ENCODE measurements at places on chromosomes 6 and 20. TPM values are rescaled to one million over a fixed set of nuclear protein-coding genes. Genes with fewer than 3 reads are reported as not detected.

Gene PTGIS
- total RNA-seq: not detected

Gene DAAM2
- 1.7 TPM for total RNA-seq

- no peak for DNase-seq
Observed at GRCh38 chr6:112286010-112286409, 31.6 kb upstream of the LAMA4 start.

GRCh38 chr20:2619961-2620595, 32.4 kb upstream of the NOP56 start:
- peak; percentile 56 for DNase-seq

DNA sequence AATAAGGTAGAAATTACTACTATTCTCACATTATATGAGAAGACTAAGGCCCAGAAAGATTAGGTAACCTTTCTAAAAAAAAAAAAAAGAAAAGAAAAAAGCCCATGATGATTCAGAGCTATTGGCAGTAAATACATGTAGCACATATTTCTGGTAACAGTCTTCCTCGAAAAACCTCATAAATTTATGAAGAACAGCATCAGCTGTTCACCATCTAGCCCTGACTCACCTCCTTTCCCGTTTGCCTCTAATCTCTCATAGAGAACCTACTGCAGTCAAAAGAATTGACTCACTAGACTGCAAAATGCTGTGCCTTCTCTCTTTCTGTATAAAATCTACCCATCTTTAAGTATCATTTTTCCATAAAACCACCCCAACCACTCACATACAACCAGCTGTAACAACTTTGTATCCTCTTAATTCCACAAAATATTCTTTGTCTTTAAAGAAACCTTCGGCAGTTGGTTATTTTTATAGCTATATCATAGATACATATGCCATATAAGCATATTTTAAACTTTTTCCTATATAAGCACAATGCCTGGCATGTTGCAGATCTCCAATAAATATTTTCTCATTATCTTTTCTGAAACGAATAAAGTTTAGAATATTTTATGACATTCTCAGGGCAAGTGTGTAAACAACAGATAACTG, 152.7 kb upstream of the ENPP5 start:
- DNase-seq: peak; percentile 81

GRCh38 chr6:137707590-137708360, 159.3 kb upstream of the TNFAIP3 start:
- DNase-seq: peak; percentile 72

DNA sequence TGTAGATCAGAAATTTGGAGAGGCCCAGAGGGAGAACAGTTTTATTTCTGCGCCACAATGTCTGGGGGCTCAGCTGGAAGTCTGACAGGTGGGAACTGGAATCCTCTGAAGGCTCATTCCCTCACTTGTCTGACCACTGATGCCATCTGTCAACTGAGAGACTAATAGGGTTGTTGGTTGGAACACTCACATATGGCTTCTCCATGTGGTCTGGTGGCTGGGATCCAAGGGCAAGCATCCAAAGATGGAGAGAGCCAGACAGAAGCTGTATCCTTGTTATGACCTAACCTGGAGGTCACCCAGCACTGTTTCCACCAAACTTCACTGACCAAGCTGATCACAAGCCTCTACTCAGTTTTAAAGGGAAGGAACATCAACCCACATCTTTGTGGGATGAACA, 117.9 kb upstream of the AKAP12 start:
- DNase-seq: no peak

DNA sequence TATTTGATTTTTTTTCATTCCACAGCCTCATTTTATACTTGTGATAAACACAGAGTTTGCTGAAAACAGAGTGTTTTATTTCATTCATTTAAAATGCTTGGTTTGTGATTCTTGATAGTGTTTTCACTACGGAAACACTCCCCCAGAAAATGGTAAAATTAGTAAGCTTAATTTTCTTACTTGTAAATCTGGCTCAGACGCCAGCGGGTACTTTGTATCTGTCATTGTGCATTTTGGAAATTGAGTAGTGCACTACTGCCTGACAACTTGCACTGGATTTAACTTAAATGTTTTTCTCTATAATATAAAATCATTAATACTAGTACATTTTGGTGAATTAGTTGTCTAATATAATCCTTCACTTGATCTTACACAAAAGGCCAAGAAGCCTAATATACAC, 37.0 kb upstream of the HINT3 start:
- DNase-seq: no peak
